Muscle of leg (tissue), 16 donors: ENCODE measurements at places on chromosomes 7 and 10. TPM values are rescaled to one million over a fixed set of nuclear protein-coding genes. Genes with fewer than 3 reads are reported as not detected.
A peak's percentile ranks its signal among the peaks of the same experiment; 100 is the strongest.

Gene GPR22
- total RNA-seq = 0.04 TPM

Gene LIPM
- not detected for total RNA-seq

Gene NUTM2B
- total RNA-seq = 0.75 TPM

Gene SAP25
- 0.98 TPM for total RNA-seq

Gene DYNC1I1
- total RNA-seq = 0.53 TPM

Gene MALRD1
- 2.7 TPM for total RNA-seq

Gene SMNDC1
- total RNA-seq = 8.6 TPM

DNA sequence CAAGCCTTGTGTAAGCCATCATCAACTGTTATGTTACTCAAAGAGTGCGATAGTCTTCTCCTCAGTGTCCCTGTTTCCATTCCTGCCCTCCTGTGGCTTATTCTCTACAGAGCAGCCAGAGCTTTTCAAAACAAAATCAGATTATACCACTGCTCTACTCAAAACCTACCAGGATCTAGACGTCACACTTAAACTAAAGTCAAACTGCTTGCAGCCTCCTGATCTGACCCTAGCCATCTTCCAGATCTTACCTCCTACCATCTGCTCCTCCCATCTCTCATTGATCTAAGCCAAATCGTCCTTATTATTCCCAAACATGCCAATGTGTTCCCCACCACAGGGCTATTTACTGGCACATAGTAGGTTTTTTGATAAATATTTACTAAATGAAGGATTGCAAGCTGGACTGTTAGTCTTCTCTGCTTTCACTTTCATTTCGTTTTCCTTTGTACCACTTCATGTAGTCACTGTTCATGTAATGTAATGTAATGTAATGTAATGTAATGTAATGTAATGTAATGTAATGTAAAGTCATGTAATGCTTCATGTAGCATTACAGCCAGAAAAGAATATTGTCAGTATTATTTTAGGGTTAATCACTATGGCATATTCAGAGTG is 116.1 kb downstream of the GPR37 start:
- DNase-seq = no peak

DNA sequence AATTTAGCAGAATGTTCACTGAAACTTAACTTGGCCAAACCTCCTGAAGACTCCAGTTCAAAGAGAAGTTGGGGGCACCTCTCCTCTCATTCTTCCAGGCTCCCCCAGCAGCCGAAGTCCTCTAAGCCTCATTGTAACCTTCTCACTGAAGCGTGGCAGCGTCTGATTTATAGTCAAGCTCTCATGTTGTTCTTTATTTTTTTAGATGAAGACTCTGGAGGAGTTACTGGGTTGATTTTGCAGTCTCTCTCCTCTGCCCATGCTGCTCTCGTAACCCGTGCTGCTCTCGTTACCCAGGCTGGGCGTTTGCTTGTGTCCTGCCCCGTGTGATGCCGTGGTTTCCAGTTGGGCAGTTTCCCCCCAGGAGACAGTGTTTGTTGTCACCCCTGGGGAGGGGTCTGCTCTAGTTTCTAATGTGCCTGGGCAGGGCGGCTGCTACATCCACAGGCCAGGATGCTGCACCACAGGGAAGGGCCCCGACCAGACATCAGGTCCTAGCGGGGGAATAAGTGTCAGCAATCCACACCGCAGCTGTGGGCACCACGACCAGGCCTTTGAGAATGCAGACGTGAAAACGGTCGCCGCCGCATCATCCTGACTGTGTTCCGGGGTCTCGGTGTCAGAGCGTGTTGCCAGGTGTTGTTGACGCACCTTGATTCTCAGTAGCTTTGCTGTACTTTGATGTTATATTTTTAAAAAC is 65.2 kb downstream of the WDR37 start:
- no peak for DNase-seq

- DNase-seq = peak; percentile 69
These were observed 35.1 kb upstream of the NPVF start for GRCh38 chr7:25263337-25263736.

GRCh38 chr10:9877978-9878377 is 1139.7 kb upstream of the CELF2 start:
- no peak for DNase-seq

GRCh38 chr10:110219884-110220283 is 12.5 kb downstream of the MXI1 start:
- DNase-seq = no peak

DNA sequence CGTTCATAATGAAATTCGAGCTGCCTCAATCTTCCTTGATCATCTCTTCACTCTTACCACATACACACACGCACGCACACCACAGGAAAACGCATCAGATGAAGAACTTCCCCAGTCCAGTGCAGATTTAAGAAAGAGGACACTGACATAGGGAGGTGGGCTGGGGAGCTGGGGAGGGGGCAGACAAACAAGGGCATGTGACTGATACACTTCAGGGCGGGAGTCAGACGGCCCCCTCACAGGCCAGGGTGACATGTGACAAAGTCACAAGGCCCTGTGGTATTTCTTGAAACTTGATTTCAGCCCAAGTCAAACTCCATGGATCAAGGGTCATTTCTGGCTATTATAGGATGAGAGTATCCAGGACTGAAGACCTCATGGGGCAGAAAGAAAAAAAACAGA is 82.6 kb downstream of the KCNMA1 start:
- DNase-seq = no peak

DNA sequence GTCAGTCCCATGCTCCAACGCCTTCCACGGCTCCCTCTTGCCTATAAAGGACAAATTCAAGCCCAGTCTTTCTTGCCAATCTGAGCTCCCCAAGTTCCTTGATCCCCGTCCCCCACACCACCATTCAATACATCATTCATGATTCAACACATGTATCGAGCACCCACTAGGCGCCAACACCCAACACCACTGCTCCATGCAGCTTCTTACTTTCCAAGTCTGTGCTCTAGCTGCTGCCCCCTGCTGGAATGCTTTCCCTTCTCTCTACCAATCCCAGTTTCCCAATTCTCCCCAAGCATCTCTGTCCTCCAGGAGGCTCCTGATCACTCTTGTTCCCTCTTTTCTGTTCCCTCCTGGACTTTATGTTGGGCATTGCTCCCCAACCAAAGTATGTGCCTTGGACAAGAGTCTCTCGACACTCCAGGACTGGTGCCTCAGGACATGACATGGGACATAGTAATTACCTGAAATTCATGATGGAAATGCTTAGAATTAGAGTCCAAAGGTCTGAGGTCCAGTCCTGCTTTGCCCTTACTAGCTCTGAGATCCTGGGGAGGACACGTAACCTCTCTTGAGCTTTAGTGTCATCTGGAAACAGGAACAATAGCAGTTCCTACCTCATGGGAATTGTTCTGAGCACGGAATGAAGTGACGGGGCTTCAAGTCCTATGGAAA is 172.7 kb downstream of the NEURL1 start:
- peak; percentile 51 for DNase-seq

- no peak for DNase-seq
These were observed 622.2 kb downstream of the GALNT17 start for GRCh38 chr7:71753956-71754664.

GRCh38 chr7:157299613-157300368 is 37.0 kb upstream of the DNAJB6 start:
- peak; percentile 36 for DNase-seq

DNA sequence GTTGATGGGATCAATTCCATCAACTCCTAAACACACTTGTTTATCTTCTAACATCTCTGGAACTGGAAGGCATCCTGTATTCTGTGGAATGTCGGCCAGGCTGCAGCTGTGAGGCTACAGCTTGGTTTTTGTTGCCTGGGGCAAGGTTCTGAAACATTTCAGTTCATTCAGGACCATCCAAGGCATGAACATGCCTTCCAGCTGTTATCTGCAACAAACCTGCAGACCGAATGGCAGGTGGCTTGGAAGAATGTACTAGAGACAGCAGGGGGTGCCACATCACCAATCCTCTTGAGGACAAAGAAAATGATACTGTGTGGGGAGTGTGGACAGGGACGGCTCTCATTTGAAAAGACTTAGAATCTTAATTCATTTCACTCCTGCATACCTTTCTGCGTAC is 12.4 kb downstream of the PAPOLB start:
- no peak for DNase-seq
